ENCODE measurements at places on chromosomes 3 and 15.

GRCh38 chr15:71091601-71092000, 23.7 kb upstream of the THSD4 start:
- DNase-seq: no peak

DNA sequence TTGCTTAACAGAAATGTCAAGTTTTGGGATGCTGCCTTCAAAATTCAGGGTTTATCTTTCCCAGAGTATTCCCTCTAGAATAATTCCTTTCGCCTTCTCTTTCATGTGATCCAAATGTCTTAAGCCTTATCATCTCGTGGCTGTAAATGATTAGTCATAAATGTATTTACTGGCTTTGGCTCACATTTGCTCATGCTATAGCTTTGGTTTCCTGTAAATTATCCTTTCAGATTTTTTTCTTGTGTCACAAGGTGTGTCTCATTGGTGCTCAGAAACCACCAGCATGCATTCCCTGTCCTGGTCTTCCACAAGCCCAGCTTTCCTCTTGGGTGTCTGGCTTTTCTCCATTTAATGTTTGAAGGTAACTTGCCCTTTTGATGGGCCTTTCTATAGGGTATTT, 692.7 kb upstream of the ALCAM start:
- peak; percentile 41 for DNase-seq

- no peak for DNase-seq
Measured at GRCh38 chr3:82386647-82387046, 625.2 kb upstream of the GBE1 start.

DNA sequence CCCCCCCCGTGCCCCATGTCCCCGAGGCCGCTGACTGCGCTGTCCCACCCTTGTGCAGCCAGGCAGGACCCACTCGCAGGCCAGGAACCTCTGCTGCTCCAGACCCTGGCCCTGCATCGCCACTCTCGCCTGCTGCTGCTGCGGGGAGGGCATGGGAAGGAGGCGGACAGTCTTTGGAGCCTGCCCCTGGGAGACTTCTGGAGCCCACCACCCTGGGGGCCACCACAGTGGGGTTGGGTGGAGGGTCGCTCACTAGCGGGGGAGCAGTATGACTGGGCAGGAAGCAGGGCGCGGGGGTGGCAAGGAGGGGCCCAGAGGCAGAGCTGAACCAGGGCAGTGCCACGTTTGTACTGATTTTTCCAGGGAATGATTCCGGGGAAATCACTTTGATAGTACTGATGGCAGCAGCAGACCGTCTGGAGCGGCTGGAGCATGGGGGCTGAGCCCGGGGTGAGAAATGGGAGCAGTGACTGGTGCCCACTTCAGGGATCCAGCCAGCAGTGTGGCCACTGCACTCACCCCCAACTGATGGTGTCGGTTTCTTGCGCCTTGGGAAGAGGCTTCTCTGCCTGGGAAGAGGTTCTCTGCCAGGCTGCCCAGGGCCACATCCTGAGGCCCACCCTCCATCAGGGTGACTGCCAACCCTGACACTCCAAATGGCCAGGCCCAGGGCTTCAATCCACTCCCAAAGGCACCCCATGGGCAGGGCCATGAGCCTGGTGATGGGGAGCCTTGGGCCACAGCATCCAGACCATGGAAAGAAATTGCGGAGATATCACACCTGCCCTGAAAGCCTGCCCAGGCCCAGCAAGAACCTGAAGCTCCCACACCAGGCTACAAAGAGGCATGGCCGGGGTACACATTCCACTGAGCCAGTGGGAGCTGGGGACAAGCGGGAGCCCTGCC, 53.7 kb downstream of the LSAMP start:
- no peak for DNase-seq

GRCh38 chr3:57110798-57111197, 50.3 kb downstream of the SPATA12 start:
- no peak for DNase-seq

DNA sequence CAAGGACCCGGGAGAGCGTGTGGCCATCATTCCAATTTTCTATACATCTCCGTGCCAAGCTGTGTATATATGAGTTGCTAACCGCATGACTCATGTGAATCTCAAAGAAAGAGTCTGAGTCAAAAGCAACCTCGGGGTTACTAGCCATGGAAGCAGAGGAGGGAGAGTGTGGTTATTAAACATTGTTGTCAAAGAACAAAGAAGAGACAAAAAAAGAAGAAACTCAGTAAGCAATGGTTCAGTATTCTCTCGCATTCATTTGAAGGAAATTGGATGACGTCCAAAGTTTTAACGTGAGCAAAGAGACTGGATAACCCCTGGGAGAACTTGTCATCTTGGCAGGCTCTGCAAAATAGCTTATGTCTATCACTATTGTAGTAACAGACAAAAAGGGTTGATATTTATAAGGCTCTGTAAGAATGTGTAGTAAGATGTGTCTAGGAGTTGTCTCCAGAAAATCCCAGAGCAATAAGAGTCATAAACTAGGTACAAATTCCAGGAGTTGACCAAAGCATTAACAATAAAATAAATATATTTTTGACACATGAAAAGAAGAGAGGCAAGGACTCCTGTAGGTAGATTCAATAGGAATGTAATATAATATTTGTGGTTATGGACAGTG, 52.8 kb upstream of the GRM7 start:
- DNase-seq: no peak

DNA sequence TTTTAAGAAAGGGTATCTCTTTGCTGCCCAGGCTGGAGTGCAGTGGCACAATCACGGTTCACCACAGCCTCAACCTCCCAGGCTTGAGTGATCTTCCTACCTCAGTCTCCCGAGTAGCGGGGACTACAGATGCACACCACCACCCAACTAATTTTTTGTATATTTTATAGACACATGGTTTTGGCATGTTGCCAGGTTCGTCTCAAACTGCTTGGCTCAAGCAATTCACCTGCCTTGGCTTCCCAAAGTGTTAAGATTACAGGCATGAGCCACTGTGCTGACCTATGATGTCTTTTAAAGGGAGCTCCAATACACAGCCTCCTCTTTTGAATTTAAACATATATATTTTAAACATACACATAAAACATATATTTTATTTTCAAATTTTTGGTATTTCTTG, 60.9 kb downstream of the SLC9C1 start:
- no peak for DNase-seq

DNA sequence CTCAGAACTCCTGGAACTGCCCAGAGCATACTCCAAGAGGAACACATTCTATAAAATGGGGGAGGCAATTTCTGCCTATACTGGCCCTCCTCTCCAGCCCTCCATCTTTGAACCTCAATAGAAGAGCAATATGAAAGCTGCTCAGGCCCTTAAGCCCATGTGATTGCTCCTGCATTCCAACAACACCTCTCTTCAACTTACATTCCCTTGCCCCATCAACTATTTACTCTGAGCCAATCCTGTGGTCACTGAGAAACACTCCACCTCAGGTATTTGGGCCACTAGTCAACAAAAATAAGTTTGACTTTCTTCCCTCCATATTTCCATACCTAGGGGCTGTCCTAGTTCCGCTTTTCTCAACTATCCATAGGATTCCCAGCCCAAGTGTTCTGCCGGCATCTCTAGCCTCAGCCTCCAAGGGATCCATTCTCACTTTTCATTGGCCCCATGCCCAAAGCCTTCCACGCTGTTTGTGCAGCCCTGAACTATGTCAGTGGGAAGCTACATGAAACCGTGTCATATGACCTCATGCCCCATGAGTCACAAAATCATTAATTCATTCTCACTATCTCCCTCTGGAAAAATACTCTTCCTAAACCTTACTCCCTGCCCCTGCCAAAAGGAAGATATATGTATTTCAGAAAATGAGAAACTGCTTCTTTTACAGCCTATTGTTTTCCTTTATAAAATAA, 61.6 kb downstream of the GJD2 start:
- DNase-seq: no peak

DNA sequence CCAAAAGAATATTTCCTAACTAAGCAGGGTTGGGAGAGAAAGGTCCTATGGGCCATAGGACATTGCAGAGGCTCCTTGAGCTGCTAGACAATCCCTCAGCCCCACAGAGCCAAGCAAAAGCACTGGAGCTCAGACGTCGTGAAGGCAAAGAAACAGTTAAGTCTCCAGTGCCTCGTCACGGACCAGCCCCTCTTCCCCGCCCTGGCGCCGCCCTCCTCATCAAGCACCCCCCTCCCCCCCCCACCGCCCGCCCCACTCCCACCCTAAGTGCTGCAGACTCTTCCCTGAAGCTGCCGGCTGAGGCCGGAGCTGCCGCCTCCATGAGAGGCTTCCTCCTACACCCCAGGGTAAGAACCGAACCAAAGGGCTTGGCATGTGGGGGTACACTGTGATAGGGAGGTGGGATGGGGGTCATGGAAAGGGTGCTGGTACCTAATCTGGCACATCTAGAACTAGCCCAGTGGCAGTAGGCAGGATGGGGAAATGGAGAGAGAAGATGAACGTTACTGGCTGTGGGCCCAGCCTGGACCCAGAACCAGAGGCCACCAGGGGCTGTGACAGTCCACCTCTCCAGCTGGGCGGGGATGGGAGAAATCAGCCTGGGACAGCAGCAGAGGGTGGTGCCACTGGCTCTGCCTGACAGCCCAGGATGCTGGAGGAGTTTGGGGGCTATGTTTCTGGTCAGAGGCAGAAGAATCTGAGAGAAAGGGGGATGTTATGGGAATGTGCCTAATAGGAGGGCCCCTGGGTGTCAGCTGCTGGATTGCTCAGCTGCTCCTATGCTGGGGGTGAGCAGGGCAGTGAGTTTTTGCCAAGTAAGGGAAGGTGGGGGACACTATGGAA, at the start of gene MAP1A:
Gene MAP1A, plus strand, starts transcription at position 255 of the 843 bp plus-strand sequence. CDS start 3,866 bp downstream, outside the sequence.
- peak; percentile 49 for DNase-seq

DNA sequence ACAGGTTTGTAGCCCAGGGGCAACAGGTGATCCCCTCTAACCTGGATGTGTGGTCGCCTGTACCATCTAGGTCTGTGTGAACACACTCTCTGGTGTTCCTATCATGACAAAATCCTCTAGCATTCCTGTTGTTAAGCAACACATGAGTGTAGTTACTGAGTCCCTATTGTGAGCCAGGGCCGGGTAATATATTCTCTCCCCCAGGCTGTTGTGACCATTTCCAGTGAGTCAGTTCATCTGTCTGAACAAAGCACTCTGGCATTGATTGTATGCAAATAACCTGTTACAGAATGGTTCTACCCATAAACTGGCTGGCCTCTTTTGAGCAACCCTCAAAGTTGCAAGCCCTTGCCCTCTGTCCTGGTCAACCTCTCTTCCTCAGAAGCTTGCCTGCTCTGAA, 2.6 kb upstream of the FLNB start:
- DNase-seq: peak; percentile 94

DNA sequence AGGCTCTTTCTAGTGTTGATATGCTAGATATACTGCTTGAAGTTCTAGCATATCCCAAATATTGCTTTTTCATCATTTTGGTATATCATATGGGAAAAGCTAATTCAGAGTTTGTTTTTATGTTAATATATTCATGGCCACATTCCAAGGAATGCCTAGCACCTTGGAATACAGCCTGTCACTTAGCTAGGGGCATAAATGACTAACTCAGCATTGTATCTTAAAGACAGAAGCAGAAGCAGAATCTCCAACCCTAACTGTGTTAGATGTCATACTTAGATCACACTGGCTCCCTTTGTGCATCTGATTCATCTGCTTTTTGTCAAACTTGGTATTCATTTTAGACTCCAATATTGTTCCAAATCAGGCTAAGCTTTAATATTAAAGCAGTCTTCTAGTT, 130.8 kb upstream of the TSPAN3 start:
- no peak for DNase-seq

GRCh38 chr15:29693225-29693624, 129.0 kb downstream of the TJP1 start:
- DNase-seq: no peak

GRCh38 chr3:122091602-122092295, 36.6 kb downstream of the CD86 start:
- DNase-seq: no peak
